ENCODE measurements at places on chromosomes 2 and 18.
A peak's percentile ranks its signal among the peaks of the same experiment; 100 is the strongest.

DNA sequence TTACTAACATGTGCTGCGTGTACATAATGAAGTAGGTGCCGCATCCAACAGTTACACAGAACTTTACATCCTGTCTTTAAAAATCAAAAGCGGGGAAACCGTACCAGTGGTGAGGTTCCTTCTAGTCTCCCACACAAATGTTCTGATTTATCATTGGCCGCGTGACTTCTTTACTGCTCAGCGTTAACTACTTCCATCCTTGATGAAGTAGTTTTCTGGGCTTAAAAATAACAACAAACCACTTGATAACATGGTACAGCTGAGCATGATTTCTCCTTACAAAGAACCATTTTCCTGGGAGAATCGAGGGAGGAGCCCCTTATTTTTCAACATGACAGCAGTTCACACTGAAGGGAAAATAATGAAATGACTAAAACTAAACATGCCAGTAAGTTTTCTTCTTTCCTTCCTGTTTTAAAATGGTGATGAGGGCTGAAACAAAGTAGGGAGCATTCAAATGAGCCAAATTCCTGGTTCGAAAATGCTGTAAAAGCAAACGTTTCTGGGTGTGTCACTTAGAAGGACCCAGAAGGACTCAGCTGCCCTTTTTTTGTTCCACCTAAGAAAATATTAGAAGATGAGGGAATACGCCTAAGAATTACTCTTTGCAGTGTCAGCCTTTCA, 9.9 kb downstream of the EMILIN2 start:
- no peak for DNase-seq

- DNase-seq, result no peak
Observed at GRCh38 chr2:229060147-229060546, 210.9 kb downstream of the PID1 start.

- DNase-seq, result no peak
Observed at GRCh38 chr2:8822218-8822617, 15.2 kb downstream of the KIDINS220 start.

- DNase-seq, result no peak
Observed at GRCh38 chr2:240464514-240465241, 29.2 kb downstream of the GPC1 start.

GRCh38 chr2:145043399-145043834, 523.5 kb upstream of the ZEB2 start:
- no peak for DNase-seq

- DNase-seq, result no peak
Observed at GRCh38 chr2:202270487-202270886, 4.9 kb downstream of the NOP58 start.

DNA sequence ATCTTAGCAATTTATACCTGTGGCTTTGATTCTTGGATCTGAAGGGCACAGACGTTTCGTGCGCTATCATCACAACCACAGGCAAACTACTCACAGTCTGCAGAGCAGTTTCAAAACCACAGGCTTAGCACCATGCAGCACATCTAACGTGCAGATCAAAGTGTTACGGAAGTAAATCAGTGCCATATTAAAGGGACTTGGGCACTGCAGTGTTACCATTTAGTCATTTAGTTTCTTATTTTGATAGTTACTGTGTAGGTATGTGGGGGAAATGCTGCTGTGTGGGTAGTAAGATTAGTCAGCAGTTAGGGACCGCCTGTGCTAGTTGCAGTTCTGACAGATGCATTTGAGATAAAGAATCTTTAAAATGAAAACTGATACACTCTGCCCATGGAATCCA, 384.0 kb downstream of the NBAS start:
- no peak for DNase-seq

DNA sequence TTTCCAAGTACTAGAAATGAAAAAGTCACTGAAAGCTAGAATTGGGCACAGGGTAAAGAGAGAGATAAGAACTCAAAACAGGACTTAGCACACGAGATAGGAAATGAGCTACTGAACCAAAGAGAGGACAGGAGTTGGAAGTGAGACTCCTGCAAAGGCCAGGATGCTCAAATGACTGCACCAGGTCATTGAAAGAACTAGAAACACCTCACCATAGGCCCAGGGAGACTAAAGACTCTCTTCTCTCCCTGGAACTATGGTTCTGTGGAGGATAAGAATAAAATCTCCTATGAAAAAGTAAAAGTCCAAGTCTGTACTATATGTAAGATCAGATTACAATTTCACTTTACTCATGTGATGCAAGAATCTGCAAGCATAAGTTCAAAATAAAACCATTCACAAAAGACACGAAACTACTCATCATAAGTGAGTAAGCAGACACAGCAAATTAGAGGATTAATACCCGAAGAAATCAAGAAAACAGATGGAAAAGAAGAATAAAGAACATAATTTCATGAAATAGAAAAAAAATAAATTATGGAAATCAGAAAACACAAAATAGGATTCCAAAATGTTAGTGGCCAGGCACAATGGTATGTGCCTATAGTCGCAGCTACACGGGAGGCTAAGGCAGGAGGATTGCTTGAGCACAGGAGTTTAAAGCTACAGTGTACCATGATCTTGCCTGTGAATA, 6.5 kb downstream of the NBAS start:
- DNase-seq, result peak; percentile 90

- DNase-seq, result no peak
Observed at GRCh38 chr2:170030040-170030439, 147.9 kb upstream of the MYO3B start.

DNA sequence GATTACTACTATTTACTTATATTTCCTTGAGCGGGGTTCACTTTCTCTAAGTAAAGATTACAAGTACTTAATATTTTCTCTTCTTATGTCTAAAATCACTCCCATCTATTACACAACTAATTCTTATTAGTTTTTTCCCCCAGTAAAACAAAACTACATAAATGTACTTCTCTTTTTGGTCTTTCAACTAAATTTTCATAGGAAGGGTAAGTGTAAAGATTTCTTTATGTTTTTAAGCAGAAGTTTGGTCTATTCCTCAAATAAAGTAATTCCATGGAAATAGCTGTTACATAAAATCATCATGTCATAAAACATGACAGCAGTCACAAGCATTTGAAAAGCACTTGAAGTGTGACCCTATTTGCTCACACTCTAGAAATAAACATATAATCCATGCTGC, 249.0 kb downstream of the ZEB2 start:
- no peak for DNase-seq
